COR-L47 (cell line): ENCODE measurements at places on chromosomes 12 and 14.

GRCh38 chr12:30211743-30212142 is 428.0 kb upstream of the TMTC1 start:
- no peak for DNase-seq

DNA sequence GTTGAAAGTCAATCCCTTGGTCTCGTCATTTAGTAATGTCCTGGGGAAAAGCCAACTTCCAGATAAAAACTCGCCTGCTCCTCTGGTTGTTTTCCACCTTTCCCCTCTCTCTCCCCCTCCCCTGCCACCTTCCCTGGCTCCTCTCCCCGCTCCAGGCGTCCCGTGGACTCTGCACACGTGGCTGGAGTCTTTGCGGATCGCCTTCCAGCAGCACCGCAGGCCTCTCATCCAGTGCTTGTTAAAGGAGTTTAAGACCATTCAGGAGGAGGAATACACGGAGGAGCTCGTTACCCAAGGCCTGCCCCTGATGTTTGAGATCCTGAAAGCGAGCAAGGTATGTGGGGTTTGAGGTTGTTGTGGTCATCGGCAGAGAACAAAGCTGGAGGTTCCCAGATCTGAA is 65.8 kb upstream of the PWP1 start:
- DNase-seq = no peak

DNA sequence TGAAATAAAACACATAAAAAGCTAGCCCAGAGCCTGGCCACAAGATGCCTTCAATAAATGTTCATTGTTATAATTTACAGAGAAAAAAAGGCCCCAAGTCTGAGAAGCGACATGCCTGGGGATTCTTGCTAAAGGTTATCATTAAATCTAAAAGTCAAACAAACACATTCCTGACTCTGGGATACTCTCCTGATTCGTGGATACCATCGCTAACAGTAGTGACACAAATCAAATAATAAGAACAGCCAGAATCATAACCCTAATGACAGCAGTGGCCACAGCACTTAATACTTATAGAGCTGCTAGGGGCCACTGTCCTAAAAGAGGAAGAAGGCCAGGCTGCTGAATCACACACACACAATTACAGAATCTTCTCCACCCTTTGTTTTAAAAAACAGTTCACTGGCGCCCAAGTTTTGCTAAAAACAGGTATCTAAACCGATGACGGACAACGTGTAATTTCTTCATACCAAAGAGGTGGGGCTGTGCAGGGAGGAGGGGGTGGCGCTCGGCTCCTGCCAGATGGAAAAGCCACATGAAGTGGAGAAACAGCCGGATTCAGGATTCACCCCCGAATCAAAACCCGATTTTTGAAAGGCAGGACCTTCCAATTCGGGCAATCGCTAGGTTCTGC is 1.2 kb downstream of the CLIP1 start:
- no peak for DNase-seq

DNA sequence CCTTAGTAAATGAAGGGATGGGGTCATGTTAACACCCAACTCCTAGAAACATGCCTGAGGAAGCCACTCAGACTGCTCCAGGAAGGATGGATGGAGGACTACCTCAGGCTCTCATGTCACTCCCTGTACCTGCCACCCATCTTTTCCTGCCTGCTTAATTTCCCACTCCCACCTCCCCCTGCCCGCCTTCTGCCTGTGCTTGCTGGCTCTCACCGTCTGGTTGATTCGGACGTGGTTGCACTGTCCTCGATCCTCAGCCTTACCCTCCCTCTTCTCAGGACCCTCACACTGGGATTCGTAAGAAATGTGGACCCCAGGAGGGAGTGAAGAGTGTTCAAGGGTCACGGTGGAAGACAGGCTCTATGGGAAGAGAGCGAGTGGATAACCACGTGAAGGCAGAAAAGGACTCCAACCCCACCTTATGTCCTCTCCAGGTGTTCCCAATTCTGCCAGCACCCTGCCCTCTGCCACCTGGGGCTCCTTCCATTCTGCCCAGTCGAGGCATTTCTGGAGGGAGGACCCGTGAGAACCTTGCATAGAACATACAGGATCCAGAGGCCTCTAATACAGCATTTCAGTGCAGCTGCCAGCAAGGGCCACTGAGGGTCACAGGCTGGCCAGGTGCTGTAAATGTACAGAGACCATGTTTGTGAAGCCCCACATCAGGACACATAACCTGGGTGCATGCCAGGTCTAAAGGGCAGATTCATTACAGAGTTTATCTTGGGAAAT is 12.9 kb downstream of the ITGB7 start:
- DNase-seq = no peak
